H1 (cell line): ENCODE measurements at places on chromosomes 12 and 14.

DNA sequence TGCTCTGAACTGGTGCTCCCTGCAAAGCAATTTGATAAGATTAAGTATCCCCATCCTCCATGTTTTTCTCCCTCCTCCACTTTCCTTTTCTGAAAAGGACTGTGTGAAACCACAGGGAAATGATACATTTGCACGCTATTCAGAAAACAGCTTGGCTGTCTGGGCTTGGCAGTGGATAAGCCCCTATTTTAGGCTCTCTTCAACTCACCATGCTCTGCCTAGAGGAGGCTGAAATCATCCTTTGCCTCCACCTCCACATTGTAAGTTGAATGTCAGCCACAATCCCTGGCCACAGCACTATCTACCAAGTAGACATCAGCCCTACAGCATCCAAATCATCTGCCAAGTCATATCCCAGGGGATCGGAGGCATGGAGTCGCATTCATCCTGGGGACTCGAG, 642.3 kb downstream of the RPS29 start:
- DNase-seq, result no peak

DNA sequence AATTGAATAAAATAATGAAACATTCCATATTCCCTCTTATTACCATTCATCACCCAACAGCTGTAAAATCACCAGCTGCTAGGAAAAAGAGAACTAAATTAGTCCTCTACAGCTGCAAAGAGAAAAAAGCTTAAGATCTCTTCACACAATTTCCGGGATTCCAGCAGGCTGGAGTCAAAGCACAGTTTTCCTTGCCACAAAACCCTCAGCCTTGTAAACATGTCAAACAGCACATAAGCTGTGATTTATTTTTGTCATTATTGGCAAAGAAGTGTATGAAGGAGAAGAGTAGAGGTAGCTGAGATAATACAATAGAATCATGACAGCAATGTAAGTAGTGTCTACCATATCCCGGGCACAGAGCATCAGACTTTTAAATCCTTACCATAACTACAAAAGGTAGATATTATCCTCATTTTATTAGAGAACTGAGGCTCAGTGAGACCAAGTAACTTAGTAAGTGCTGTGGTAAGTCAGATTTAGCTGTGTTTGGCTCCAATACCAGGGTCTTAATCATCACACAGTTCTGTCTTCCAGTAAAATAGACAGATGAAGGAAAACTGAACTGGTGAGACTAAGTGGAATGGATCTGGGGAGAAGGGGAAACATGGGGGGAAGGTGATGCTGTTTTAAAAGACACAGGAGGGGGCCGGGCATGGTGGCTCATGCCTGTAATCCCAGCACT, 57.3 kb downstream of the NTN4 start:
- no peak for DNase-seq

GRCh38 chr12:44143175-44143574, 307.3 kb downstream of the TMEM117 start:
- no peak for DNase-seq

DNA sequence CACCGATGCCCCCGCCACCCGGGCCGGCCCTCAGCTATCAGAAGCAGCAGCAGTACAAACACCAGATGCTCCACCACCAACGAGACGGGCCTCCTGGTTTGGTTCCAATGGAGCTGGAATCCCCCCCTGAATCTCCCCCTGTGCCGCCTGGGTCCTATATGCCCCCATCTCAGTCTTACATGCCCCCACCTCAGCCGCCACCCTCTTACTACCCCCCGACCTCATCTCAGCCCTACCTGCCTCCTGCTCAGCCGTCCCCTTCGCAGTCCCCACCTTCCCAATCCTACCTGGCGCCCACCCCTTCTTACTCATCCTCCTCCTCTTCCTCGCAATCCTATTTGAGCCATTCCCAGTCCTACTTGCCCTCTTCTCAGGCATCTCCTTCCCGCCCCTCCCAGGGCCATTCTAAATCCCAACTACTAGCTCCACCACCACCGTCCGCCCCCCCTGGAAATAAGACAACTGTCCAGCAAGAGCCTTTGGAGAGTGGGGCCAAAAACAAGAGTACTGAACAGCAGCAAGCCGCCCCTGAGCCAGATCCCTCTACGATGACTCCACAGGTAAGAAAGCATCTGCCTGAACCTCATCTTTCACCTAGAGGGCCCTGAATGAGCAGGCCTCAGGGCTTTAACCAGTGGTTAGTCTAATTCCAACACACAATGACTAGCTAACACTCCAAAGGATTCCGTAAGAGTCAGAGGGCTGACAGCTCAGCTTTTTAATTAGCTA, 851 bp downstream of the YLPM1 start:
- DNase-seq, result no peak

DNA sequence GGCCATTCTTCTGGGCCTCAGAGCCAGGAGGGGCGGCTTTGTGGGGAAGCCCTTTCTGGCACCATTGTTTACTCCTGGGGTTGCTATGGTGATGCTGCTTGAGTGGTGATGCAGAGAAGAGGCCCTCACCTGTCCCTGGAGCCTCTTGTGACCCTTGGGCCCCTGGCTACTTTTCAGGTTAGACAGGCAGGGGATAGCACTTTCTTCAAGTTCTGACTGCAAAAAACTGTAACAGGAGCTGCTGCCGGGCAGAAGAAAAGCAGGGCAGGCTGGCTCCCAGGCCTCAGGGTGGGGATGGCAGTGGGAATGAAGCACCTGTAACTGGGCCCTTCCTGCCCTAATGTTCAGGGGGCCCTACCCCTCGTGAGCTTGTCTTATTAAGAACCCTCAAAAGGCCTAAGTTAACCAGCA, at the start of gene TEX52:
Gene TEX52, minus strand, starts transcription at position 19 of the 411 bp plus-strand sequence. Its CDS starts 13 bp downstream, at position 6.
- DNase-seq, result no peak
